Hindlimb muscle (tissue), 1 donor: ENCODE measurements at places on chromosomes 3 and 15. TPM values are rescaled to one million over a fixed set of nuclear protein-coding genes. Genes with fewer than 3 reads are reported as not detected.

The CX3CR1 gene
- polyA plus RNA-seq, result 6.7 TPM

GRCh38 chr3:160587105-160587504 lies 21.7 kb upstream of the KPNA4 start:
- DNase-seq, result no peak

GRCh38 chr3:99823723-99824711 lies 6.4 kb downstream of the CMSS1 start:
- DNase-seq, result no peak

DNA sequence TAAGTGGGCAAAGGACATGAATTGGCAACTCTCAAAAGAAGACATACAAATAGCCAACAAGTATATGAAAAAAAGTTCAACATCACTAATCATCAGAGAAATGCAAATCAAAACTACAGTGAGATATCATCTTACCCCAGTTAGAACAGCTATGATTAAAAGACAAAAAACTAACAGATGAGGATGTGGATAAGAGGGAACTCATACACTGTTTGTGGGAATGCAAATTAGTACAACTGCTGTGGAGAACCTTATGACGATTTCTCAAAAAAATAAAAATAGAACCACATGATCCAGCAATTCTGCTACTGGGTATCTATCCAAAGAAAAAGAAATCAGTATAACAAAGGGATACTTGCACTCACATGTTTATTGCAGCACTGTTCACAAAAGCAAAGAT lies 28.6 kb downstream of the NEK10 start:
- DNase-seq, result no peak

- DNase-seq, result no peak
Measured at GRCh38 chr3:2783261-2783660, 326.9 kb downstream of the IL5RA start.

DNA sequence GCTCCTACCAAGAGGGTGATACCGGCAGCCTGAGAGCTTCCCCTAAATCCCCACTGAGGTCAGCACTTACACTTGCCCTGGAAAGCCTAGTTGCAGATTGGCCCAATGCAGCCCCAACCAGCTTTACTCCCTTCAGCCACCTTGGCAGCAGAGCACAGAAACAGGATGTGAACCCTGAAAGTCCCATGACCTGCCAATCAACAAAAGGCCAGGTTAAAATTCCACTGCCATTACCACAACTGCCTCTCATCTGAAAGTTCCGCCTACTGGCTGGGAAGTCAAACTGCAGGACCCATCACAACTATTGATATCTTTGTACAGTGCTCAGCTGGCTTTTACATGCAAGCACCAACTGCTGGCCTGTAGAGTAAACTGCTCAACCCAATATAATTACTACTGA lies 156.2 kb downstream of the ZMAT3 start:
- DNase-seq, result no peak

DNA sequence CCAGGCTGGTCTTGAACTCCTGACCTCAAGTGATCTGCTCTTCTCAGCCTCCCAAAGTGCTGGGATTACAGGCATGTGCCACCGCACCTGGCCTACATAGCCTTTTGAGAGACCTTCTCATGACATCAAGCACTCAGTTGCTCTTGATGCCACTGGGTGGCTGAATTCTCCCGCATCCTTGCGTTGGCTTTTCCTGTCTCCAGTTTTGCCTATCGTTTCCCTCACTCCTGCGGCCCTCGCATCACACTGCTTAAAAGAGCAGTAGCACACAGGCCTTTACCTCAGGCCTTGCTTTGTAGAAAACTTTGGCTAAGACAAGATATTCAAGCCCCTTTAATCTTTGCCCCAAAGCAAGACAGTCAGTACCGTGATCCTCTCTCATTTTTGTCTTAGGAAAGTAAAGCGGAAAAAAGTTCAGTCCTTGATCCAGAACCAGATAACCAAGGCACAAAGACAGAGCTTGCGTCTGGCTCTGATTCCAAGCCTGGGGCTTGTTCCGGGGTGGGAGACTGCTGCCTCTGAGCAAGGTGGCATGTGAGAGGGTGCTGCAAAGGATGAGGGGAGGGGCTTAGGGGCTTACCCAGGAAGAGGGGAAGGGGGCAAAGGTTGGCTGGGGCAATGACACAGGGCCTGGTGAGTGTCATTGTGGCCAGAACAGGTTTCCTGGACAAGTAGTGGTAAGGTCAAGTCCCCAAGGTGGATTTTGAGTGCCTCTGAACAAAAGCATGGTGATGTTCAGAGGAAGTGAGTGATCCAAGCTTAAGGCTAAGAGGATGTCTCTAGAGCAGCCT lies 175.0 kb upstream of the TLE3 start:
- no peak for DNase-seq

- DNase-seq, result no peak
Measured at GRCh38 chr15:85404918-85405866, 24.8 kb downstream of the AKAP13 start.

- DNase-seq, result no peak
Measured at GRCh38 chr3:10371167-10371566, 50.3 kb upstream of the SEC13 start.

DNA sequence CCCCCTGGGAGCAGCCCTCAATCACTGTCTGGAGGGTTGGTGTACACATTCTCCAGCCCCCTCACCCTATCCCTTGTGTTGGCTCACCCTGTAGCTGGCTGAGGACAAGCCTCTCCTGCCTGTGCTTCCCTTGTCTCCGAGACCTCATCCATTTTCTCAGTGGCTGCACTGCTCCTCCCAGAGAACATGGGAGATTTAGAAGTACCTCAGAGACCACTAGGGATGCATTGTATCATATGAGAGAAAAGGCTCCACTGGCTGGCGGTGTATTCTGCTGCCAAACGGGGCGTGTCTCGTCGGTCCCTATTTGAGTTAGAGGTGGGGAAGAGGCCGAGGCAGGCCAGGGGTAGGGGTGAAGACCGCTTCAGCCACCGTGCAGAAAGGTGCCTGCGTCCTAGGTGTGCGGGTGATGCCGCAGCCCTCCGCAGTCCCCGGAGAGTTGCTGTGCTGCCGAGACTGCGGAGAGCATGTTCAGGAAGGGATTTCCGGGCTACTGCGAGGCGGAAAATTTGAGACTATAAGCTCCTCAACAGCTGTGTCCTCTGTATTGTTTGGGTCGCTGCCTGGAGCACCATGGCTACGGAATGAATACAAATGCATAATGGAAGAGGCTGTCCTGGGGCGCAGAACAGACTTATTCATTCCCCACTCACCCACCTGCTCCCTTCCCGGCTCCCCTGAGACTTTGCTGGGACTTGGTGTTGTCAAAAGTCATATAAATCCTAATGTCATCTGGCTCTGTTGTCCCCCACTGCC lies 43.8 kb downstream of the SPSB4 start:
- peak; percentile 97 for DNase-seq

The SLC27A2 gene
- 0.39 TPM for polyA plus RNA-seq
